ENCODE measurements at places on chromosomes 1 and 21.

DNA sequence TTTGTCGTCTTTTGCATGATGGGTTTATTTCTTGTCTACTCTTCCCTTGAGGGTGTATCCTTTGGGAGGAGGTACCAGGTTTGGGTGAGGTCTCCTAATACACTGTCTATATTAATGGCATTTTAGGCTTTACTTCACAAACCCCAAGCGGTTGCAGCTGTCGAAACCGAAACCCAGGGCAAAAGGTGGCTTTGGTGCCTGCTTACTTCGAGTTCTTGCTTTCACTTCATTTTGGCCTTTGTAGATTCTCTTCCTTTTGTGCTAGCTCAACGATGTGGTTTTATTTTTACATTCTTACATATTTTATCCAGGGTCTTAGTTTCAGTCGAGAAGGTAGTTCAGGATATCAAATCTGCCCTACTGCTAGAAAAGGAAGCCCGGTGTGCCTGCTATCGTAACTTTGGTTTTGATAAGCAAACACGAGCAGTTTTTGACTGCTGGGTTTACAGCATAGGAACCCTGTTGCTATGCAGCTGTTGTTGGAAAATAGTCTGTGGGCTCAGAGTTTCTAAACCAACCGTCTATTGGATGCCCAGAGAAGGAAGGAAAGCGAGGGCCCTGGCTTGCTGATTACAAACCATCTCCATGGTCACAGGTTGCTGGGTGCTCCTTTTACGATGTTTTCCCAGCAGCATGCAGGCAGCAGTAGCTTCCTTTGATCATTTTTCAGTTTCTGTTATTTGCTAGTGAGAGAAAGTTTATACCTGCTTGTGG lies 9.8 kb upstream of the TSPAN2 start:
- DNase-seq, result peak; percentile 32

GRCh38 chr1:210231846-210232510 lies 618 bp upstream of the SERTAD4 start:
- peak; percentile 39 for DNase-seq

DNA sequence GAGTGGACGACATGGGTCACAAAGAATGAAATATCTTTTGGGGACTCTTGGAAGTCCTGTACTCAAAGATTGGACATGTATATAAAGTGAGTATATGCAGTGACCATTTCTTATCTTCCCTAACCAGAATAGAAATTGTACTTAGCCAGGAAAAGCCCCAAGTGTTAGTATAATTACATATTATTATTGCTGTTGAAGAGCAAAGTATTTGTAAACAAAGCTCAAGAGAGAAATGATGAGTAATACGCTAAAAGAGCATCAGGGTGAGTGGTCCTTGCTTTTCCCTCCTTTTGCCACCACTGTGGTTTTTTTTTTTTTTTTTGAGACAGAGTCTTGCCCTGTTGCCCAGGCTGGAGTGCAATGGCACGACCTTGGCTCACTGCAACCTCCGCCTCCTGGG lies 6.4 kb upstream of the CGN start:
- DNase-seq, result no peak

DNA sequence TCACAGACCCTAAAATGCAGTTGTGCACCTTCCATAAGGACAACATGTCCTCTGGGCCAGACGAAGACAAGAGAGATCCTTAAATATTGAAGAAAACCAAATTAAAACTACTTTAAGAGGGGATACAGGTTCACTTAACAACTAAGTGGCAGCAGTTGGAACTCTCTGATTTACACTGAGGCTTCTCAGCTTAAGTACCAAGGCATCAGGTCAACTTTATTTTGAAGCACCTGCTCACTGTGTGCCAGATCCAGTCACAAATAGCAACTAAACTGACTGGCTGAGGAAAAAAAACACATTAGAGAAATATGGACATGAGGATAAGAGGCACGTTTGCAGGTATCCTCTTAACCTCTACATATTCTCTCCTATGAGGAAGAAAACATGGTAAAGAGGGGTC lies 33.2 kb downstream of the SLC35D1 start:
- DNase-seq, result no peak

DNA sequence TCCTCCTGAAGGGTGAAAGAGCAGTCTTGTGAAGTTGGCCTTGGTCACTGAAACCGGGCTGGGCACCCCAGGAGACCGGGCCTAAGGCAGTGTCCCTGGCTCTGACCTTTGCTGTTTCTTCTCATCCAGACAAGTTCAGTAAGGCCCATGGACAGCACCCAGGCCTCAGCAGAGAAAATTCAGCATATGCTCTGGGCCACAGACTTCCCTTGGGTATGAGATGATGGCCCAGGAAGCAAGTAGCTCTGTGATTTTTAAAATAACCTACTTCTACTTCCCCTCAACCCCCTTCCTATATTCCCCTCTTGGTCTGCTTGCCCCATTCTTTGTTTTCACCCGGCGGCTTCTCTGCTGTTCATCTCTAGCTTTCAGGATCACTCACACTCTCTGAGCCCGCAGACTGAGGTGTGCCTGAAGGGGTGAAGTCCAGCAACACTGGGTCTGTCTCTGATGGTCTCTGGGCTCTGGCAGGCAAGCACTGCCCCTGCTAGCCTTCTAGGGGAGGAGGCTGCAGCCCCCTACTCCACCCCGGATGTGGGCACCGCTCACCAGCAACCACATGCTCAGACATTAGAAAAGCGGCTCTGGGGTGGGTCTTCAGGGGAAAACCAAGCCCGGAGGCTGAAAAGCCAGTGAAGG lies 2.9 kb upstream of the GPR25 start:
- no peak for DNase-seq

DNA sequence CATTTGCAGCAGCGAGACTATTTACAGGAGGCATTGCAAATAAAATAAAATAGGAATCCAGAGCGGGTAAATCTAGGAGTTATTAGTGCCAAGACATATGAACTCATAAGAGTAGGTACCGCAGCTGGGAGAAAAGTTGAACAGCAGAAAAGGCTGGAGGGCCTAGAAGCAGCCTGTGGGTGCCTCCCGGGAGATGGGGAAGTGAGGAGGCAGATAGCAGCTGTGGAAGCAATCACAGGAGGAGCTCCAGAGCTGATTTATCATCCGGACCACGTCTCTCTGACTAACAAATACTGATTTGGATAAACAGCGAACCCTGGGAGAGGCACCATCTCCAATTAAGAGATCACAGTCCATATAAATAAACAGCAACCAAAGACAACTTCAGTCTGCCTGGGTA lies 64.6 kb downstream of the BRINP2 start:
- DNase-seq, result no peak

DNA sequence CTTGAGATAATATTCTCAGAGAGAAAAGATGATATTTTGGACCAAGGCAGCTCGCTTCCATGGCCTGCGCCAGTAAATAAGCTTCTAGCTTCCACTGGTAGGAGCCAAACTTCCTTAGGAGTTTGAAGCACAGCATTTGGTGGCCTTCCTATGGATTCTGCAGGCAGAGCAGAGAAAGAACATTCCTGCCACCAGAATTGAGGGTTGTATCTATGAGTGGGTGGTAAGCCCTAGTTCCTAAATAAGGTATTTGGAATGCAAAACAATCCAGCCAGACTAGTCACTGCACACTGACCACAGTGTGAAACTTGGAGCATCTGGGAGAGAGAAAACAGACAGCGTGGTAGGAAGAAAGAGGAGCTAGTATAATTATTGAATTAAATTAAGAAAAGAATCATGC lies 54.1 kb upstream of the BCAR3 start:
- DNase-seq, result peak; percentile 96

DNA sequence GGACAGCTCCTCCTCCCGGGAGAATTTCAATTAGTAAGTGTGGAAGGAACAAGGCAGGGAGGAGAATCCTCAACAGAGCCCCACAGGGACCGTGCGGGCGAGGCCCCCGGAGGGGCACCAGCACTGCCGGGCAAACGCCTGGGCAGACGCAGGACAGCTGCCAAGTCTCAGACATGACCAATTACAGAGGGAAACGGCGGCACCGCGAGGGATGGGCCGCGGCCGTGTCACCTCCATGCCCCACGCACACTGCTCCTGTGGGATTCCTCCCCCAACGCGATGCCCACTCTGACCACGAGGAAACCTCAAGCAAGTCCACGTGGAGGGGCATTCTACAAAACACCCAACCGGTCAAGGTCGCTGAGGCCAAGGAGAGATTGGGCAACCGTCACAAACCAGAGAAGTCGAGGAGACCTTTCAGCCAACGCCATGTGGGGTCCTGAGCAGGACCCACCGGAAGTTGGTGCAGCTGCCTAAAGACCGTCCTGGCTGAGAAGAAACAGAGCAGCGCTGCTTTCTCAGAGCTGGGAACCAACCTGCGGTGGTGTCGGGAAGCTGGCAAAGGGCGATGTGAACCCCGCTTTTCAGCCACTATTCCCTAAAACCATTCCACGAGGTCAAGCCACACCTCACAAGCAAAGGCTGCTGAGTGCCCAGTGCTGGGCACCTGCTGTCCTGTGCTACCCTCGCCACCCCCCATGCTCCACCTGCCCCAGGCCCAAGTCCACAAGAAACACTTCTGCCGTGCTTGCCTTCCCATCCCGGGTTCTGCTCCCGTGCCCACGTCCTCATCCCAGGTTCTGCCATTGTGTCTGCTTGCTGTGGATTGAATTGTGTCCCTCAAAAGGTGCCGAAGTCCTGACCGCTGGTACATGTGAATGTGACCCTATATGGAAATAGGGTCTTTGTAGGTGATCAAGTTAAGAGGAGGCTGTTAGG lies 1.4 kb upstream of the KRTAP10-4 start:
- DNase-seq, result no peak

DNA sequence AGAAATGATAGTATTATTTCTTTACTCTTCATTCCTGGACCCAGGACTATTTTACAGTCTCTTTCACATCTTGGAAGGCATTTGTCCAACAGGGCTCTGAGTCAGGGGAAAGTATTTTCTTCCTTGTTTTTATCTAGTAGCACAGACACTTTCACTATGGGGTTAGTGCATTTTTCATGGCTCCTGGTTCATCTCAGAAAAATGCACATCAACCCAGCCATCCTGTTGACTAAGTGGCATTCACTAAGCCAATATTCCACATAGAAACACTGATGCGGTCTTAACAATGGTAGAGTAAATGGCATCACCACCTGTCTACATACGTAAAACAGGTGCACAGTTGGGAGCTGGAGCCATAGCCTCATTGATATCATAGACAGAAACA lies 87.4 kb upstream of the C1orf21 start:
- peak; percentile 94 for DNase-seq

DNA sequence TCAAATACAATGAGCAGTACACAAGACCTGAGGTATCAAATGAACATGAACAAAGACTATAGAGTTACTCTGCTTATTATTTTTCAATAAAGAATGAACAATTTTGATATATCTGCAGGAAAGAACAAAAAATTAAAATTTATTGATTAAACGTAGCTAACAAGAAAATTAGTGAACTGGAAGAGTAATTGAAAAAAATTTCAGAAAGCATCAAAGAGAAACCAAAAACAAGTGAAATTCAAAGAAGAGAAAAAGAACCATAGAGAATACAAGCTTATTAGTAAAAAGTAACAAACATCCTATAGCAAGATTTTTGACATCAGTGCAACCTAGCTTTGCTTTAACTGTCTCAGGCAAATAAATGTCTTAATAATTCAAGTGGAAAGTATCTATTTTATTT lies 106.6 kb downstream of the LRRIQ3 start:
- DNase-seq, result no peak

- DNase-seq, result no peak
These were observed 988 bp downstream of the SLC35A3 start for GRCh38 chr1:99970713-99971255.

DNA sequence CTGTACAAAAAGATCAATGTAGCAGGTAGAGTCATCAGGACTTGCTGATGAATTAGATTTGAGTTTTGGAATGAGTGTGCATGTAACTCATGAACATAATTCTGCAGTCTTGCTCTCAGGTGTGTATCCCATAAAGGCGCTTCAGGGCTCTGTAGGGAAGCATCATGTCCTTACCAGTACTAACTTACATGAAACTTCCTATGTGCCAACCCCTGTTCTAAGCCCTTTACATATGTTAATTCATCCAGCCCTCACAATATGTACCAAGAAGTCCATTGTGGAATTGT lies 2.1 kb upstream of the FCRLB start:
- no peak for DNase-seq

DNA sequence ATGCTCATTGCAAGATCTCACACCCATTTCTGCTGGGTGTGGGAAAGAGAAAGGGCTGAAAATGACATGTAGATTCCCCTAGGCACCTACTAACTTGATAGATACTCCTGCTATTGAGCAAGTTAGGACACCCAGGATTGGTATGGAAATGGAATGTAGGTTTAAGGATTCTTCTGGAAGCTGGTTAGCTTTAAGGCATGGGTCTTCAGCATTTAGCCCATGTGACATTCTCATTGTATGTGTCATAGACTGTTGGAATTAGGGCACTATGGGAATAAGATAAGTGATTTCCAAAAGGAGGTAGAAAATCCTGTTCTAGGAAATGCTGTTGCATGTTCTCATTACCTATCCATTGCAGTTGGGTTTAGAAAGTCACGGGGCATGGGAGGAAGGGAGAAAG lies 76.2 kb downstream of the DISC1 start:
- DNase-seq, result peak; percentile 71

DNA sequence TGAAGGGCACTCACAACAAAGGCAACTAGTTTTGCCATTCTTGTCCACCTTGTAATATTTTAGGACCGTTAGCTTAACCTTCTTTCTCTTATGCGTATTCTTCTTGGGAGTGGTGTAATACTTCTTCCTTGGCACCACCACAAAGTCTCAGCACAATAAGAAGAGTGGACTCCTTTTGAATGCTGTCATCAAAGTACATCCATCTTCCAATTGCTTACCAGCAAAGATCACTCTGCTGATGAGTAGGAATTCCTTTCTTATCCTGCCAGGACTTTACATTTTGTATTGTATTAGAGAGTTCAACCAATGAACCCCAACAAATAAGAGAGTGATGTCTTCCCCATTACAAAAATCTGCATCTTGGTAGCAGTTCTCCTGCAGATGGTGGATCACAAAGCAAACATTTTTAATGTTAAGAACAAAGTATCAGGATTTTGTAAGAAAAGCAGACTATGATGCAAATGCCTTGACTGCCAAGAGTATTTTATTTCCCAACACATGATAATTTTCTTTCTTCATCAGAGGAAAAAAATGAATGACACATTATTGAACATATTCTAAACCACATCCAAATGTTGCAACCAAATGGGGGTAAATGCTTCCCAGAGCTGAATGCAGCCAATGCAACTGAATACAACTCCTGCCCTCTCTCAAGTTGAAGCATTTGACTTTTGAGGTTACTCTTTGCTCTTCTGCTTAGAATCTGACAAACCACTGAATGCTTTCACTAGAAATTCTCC lies 5.1 kb upstream of the ARNT start:
- peak; percentile 97 for DNase-seq

GRCh38 chr21:35252831-35253230 lies 203.7 kb upstream of the RUNX1 start:
- peak; percentile 77 for DNase-seq

- DNase-seq, result no peak
These were observed 330.8 kb downstream of the NPHP4 start for GRCh38 chr1:5661196-5662085.

- no peak for DNase-seq
These were observed 21.6 kb upstream of the ROR1 start for GRCh38 chr1:63752176-63752575.

GRCh38 chr1:232766241-232766890 lies 38.9 kb upstream of the MAP10 start:
- DNase-seq, result no peak

GRCh38 chr1:244365809-244366208 lies 85.9 kb downstream of the ADSS2 start:
- DNase-seq, result no peak
